ENCODE measurements at places on chromosomes 16 and 17. TPM values are rescaled to one million over a fixed set of nuclear protein-coding genes. Genes with fewer than 3 reads are reported as not detected.

GRCh38 chr17:489758-490329 lies 137.2 kb upstream of the RPH3AL start:
- peak; percentile 77 for DNase-seq

Gene TTYH2
- total RNA-seq = 6.8 TPM

DNA sequence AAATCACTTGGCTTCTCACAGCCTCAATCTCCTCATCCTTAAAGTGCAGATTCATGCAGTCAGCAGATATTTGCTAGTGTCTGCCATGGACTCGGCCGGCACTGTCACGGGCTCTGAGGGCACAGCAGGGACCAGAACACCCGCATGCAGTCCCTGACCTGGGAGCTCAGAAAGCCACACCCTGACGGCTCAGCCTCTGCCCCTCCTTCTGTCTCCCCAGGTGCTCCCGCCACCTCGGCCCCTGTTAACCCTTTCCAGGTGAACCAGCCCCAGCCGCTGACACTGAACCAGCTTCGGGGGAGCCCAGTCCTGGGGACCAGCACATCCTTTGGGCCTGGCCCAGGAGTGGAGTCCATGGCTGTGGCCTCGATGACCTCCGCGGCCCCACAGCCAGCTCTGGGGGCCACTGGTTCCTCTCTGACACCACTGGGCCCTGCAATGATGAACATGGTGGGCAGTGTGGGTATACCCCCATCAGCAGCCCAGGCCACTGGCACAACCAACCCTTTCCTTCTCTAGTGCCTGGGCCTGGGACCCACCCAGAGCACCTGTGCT lies 28.7 kb downstream of the B9D1 start:
- no peak for DNase-seq

GRCh38 chr17:34259146-34259545 lies 4.1 kb downstream of the CCL2 start:
- no peak for DNase-seq

- no peak for DNase-seq
Measured at GRCh38 chr17:42409523-42410318, 13.3 kb downstream of the CAVIN1 start.

DNA sequence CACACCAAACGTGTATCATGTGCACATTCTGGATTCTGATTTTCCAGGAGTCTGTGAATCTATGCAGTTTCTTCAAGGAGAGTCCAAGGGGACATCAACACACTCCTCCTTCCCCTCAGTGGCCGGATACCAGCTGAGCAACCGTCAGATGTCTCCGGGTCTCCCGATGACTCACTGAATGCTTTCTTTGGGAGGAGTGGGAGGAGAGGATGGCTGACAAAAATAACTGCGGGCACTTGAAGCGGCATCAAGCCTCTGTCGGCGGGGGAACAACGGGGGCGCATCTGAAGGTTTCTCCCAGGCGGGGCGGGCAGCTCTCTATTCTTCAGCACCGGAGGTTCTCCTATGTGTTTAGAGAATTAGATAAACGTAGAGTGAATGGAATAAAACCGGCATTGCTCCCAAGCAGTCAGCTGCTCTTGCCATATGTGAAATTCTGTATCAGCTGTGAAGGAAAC lies 24.6 kb upstream of the LRRC75A start:
- no peak for DNase-seq

DNA sequence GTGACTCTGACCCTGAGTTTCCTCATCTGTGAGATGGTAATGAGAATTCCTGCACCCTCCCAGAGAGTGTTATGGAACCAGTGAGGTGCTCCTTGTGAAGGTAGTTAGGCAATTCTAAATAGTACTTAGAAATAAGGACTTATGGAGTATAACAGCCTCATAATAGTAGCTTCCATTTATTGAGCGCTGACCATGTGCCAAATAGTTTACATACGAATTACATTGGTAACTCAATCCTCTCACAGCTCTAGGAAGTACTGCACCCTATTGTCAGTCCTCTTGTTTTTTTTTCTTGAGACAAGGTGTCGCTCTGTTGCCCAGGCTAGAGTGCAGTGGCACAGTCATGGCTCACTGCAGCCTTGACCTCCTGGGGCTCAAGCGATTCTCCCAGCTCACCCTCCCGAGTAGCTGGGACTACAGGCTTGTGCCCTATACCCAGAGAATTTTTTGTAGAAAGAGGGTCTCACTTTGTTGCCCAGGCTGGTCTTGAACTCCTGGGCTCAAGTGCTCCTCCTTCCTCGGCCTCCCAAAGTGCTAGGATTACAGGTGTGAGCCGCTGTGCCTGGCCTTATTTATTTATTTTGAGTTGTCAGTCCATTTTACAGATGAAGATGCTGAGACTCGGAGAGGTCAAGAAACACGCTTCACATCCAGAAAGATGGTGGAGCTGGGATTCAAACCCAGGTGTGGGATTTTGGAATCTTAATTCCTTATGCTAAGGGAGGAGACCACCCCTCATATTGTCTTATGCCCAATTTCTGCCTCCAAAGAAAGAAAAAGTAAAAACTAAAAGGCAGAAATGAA lies 2.9 kb downstream of the TNS4 start:
- DNase-seq = no peak

DNA sequence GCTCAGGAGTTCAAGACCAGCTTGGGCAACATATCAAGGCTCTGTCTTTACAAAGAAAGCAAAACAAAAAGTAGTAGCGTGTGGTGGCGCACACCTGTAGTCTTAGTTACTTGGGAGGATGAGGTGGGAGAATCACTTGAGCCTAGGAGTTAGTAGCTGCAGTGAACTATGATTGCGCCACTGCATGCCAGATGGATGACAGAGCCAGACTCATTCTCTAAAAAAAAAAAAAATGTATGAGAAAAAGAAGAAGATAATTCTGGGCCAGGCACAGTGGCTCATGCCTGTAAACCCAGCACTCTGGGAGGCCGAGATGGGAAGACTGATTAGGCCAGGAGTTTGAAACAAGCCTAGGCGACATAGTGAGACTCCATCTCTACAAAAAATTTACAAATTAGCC lies 28.5 kb downstream of the STAT5B start:
- no peak for DNase-seq

Gene MYH3
- 6.5 TPM for total RNA-seq

DNA sequence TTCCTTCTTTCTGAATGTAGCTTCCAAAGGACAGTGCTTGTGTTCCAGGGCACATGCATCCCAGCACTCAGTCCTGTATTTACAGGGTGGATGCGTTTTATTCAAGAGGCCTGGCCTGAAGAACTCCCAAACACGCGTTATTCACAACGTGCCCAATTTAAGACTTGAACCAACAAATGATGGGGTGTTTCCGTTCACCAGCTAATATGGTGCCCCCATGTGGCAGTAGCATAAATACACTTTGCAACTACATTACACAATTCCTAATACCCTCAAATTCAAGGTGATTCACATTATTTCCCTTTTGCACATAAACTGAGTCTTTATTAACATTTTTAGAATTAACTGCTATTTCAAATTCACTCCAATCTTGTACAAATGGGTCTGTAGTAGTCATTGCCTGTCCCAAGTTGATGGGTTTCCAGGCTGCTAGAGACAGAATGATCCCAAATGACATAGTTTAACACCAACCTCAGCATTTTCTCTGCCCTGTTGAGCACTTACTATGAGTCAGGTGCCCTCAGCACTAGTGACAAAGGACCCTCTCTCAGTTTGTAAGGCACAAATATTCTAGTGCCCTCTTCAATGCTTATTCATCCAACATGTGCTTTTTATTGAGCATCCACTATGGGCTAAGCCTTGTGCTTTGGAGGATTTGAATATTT lies 26.9 kb downstream of the HSD17B2 start:
- DNase-seq = no peak

- DNase-seq = no peak
Measured at GRCh38 chr17:76519048-76519966, 18.1 kb upstream of the RHBDF2 start.

DNA sequence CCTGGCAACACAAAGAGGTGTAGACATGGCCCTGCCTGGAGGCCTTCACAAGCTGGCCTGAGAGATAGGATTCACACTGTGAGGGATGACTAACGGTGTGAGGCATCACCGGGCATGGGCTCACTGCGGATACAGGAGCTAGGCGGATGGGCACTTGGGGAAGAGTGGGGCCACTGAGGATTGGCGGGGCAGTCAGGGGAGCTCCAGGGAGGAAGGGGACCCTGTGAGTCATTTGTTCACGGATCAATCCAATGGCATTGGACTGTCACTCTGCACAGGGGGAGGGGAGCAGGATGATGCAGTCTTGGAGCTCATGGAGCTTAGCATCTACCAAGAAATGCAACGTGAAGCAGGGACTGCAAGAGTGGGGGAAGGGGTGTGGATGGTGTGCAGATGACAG lies 117.3 kb downstream of the SDK2 start:
- no peak for DNase-seq

GRCh38 chr17:70355185-70355584 lies 185.9 kb downstream of the KCNJ2 start:
- no peak for DNase-seq

- no peak for DNase-seq
Measured at GRCh38 chr17:3772764-3773163, 28.2 kb downstream of the ITGAE start.

DNA sequence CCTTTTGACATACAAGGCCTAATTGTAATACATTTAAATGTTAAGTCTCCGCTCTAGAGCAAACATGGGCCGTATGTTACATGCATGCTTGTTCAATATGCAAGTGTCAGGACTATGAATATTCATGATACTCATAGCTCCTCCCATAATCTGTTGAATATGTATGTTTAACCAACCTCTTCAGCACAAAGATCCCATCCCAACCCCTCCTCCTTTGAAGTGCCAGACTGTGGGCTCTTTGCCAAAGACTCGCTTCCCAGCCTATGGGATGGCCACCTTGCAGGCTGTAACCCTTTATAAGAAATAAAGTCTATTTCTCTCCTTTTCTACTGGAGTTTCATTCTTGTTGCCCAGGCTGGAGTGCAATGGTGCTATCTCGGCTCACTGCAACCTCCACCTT lies 156.2 kb downstream of the ABCC12 start:
- DNase-seq = no peak

Gene TBC1D3I
- 0.36 TPM for total RNA-seq

DNA sequence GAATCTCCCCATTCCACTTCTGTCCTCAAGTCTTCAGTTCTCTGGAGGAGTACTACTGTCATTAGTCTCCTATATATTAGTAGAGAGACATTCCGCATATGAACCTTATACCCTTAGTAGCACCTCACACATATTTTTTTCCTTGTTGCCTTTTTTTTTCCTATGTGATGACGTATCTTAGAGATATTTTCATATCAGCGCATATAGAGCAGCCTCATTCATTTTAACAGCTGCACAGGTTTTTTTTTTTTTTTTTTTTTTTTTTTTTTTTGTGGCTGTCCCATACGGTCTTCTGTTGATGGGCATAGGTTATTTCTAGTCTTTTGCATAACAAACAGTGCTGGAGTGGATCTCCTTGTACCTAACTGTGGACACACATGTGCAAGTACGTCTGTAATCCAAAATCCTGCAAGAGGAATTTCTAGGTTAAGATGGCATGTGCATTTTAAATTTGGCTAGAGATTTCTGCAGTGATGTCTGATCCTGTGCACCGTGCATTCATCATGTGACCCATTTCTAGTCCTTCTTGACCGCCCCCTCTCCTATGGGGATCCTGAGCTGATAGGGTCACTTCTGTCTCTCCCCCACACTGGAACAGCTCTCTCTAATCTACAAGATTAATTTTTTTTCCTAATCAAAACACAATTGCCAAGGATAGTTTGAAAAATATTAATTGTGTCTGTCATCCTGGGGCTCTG lies 64.8 kb downstream of the PRKCB start:
- DNase-seq = no peak

Gene PHOSPHO1
- not detected for total RNA-seq

Gene METTL23
- total RNA-seq = 38.2 TPM

DNA sequence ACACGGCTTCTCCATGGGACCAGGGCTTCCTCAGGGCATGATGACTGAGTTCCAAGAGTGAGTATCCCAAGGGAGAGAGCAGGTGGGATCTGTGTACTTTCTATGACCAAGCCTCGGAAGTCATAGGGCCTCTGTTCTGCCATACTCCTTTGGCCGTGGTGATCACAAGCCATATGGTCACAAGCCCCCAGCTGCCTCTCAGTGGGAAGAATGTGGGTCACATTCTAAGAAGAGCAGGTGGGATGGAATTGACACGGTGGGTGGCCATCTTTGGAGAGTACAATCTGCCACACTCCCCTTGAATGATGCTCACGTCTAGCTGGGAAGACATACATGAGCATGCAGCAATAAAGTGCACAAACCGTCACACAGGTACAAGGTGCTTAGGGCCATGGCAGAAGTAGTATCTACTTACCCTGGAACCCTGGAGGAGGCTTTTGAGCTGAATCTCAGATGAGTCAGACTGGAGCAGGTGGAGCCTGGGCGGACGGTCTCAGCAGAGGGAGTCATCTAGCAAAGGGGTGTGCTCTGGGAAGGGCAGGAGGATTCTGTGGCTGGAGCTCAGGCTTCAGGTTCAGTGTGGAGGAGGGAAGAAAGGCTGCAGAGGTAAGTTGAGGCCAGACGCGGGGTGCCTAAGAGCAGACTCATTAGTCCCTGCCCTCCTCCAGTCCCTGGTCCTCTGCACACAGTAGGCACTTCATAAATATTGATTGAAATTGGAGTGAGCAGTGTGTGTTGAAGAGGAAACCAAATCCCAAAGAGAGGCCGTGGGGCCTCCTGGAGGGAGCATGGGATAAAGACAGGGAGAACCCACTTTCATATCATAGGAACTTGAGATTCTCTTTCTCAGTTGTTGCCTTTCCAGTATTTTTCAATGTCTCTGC lies 26.6 kb downstream of the GOSR2 start:
- DNase-seq = no peak

Gene GOT2
- 137 TPM for total RNA-seq

- no peak for DNase-seq
Measured at GRCh38 chr17:50631908-50632571, 2.6 kb upstream of the ABCC3 start.

GRCh38 chr17:77692571-77693161 lies 265.8 kb upstream of the TNRC6C start:
- DNase-seq = no peak

DNA sequence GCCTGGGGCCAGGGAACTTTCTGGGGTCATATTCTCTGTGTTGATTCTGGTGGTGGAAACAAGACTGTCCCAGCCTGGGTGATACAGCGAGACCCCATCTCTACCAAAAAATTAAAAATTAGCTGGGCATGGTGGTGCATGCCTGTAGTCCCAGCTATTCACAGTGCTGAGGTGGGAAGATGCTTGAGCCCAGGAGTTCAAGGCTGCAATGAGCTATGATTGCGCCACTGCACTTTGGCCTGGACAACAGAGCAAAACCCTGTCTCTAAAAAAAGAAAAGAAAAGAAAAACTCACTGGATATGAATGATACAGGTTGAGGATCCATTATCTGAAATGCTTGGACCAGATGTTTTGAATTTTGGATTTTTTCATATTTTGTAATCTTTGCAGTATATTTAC lies 13.6 kb downstream of the SCGB1C2 start:
- DNase-seq = no peak

Measured in activated T-helper 1 cell treated with anti-CD3 and anti-CD28 coated beads, Interleukin-12 subunit alpha, Interleukin-12 subunit beta, Interleukin-2, Interleukin-4 antibody, amounts not matched to agents 30 ng/mL and 10 ng/mL and 1 ng/mL, durations not matched to agents 14 hours and 24 hours and 36 hours (primary cell).